ENCODE measurements at places on chromosomes 4 and X. TPM values are rescaled to one million over a fixed set of nuclear protein-coding genes. Genes with fewer than 3 reads are reported as not detected.
A peak's percentile ranks its signal among the peaks of the same experiment; 100 is the strongest.

The WAS gene
- 1.9 TPM for total RNA-seq

The NWD2 gene
- total RNA-seq = not detected

The RS1 gene
- total RNA-seq = not detected

The SOD3 gene
- 23.2 TPM for total RNA-seq

The EVC2 gene
- total RNA-seq = 3.3 TPM

The OR13H1 gene
- not detected for total RNA-seq

The EFHC2 gene
- total RNA-seq = 6.5 TPM

The PORCN gene
- 24.2 TPM for total RNA-seq

The BRS3 gene
- not detected for total RNA-seq

The COL25A1 gene
- 3.9 TPM for total RNA-seq

The SLC25A53 gene
- total RNA-seq = 8.7 TPM

The DCAF12L1 gene
- 0.27 TPM for total RNA-seq

The CT47B1 gene
- not detected for total RNA-seq

DNA sequence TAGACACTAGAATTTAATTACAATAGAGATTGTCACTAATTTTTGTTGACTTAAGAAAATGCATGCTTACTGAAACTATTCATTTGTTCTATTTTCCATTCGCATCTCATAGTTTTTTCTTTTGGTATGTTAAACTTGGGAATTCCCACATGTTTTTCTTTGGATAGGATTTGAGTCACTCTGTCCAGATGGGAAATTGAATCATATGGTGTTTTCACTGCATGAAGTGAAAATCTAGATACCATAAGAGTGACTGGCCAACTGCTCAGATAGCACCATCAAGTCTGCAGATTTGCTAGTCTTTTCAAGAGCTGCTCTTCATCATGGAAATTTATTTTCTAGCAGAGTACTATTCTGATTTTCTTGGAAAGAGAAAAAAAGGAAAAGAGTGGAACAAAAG, 172.6 kb downstream of the FAM47B start:
- no peak for DNase-seq

- DNase-seq = no peak
Observed at GRCh38 chr4:89316931-89317366, 9.3 kb upstream of the GPRIN3 start.

DNA sequence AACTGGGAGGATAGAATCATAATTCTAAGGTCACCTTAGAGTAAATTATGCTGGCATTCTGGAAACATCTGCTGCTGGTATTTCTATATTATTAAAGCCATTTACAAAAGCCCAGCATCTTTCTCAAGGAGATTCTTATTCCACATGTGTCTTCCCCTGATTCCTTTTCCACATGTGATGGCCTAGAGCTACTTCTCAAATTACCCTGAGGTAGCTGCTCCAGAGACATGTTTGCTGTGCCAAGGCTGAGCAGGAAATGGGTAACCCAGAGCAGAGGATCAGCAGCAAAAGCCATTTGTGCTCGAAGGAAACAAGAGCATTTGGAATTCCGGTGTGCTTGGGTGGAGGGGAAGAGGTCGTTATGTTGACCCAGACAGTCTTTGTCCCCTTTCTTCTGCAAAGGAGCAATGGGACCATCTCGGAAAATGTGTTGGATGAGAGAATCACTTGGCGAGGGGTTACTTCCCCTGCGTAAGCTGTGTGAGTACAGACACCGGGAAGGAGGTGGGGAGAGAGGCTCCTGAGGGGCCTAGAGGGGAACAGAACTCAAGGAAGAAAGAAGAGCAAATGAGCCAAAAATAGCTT, 24.6 kb downstream of the TSC22D3 start:
- no peak for DNase-seq

DNA sequence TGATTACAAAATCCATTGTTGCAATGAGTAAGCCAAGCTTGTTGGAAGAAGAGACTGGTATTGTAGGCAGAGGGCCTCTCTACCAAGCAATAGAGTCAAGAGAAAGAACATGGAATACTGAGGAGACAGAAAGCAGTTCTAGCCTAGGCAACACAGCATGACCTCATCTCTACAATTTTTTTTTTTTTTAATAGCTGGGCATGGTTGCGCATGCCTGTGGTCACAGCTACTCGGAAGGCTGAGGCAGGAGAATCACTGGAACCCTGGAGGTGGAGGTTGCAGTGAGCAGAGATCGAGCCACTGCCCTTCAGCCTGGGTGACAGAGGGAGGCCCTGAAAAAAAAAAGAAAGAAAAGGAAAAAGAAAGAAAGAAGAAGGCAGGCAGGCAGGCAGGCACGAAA, 11.7 kb upstream of the ZBTB33 start:
- no peak for DNase-seq

DNA sequence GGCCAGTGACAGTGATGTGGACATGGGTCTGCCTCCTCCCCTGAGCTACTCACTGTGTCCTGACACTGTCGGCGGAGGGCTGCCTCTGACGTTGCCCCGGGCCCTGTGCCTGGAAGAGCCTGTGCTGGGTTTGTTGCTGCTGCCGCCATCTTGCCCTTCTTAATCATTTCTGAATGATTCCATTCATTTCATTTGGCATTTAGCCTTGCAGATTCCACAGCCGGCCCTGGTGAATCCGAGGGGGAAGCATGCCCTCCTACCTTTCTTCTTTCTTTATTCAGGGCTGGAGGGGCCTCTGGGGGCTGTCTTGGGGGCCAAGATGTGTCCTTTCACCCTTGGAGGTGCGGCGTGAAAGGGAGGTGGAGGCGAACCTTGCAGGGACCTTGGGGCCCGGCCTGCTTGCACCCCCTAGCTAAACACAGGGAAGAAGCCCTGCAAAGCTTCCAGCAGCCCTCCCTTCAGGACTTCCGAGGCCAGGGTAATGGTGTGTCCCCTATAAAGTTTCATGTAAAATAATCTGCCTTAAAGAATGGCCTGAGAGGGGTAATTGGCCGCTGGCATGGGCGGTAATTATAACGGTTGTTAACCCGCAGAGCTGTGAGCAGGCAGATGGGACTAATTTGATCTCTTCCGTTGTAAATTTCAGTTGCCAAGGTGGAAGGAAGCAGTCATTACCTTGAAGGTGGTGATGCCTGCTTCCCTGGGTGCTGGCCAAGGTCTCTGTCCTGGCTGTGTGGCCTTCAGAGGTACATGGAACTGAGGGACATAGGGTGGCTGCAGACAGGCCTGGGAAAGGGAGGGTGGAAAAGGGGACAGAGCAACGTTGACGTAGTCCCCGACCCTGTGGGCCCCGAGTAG, 92.3 kb downstream of the PSAPL1 start:
- no peak for DNase-seq

GRCh38 chr4:11496351-11496829, 67.7 kb upstream of the HS3ST1 start:
- DNase-seq = no peak

GRCh38 chrX:96183843-96184242, 500.8 kb upstream of the DIAPH2 start:
- DNase-seq = peak; percentile 2

GRCh38 chrX:118189000-118189399, 72.4 kb upstream of the KLHL13 start:
- peak; percentile 68 for DNase-seq

DNA sequence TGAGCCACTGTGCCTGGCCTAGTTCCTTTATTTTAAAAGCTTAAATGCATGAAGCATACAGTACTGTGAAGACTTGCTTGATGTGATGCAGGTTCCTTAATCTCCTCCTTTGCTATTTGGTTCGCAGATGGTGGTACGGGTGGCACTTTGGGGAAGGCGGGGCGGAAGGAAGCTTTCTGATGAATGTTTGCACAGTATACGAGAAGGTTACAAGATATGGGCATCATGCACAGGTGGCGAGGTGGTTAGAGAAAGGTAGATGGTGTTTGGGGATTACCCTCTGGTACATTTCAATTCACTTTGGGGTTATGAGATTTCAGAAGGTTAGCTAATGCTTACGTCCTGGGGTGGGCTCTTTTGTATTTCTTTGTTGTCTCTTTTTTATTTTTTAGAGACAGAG, 17.2 kb downstream of the RHOH start:
- DNase-seq = no peak

GRCh38 chr4:175622887-175623286, 189.2 kb downstream of the GPM6A start:
- DNase-seq = no peak

GRCh38 chr4:4599481-4600275, 57.8 kb upstream of the STX18 start:
- DNase-seq = no peak

- DNase-seq = no peak
Observed at GRCh38 chr4:173492315-173492714, 37.7 kb downstream of the HAND2 start.

DNA sequence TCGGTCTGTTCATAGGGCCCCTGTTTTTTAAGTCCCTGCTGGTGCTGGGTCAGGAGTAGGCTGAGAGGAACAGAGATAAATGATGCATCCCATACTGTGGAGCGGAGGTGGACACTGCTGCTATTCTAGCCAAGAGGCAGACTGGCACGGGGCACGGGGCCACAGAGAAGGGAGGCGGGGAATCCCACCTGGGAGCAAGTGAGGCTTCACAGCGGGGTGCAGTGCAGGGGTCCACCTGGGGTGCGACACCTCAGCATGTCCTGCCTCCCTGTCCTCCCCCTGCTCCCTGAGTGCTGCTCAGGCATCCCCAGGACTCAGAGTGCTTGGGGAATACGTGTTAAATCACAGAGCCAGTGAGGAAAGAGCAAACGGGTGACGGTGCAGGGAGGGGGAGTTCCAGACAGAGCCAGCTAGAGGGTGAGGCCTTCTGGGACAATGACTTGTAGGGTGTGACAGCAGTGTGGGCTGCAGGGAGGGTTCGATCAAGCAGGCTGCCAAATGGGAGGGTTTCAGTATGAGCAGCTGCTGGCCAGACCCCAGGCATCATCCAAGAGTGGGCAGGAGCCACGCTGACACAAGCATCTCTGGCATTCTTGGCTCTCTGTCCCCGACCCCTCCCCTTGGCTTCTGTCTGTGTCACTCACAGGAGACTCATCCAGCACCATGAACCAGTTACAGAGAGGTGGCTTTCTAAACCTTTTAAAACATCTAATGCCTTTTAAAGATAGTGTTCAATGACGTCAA, 13.7 kb upstream of the HTRA3 start:
- peak; percentile 44 for DNase-seq

- DNase-seq = peak; percentile 80
Observed at GRCh38 chrX:47311932-47312774, 58.2 kb upstream of the ZNF157 start.

- DNase-seq = no peak
Observed at GRCh38 chrX:49040376-49040955, 2.7 kb downstream of the TFE3 start.

- no peak for DNase-seq
Observed at GRCh38 chrX:103797691-103798090, 21.1 kb downstream of the PLP1 start.

DNA sequence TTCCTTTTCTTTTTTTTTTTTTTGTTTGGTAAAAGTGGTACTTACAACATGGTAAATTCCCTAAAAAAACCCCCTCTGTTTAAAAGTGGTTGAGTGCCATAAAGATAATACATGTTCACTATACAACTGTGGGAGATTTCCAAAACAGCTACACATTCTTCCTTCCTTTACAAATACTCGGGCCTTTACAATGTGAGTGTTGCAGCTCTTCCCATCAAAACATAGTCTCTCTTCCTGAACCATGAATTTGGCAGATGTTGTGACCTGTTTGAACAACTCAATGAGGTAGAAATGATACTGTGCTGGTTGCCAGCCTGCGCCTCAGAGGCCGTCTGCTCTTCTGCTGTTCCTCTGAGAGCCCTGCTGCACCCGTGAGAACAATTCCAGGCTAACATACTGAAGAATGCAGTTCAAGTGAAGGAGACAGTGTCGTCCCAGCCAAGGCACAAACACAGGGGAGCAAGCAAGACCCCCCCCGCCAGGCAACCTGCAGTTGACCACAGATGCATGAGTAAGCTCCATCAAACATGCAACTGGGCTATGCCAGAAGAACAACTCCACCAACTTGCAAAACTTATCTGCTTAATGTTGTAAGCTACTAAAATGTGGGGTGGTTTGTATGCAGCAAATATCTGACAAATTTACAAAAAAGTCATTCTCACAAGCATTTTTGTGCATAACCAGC, 645.0 kb downstream of the PCDH7 start:
- DNase-seq = peak; percentile 14

GRCh38 chr4:21752616-21753015, 196.0 kb downstream of the KCNIP4 start:
- no peak for DNase-seq

GRCh38 chr4:132001542-132001941, 1147.6 kb upstream of the PCDH10 start:
- peak; percentile 56 for DNase-seq

GRCh38 chr4:41072021-41072777, 142.1 kb downstream of the APBB2 start:
- no peak for DNase-seq

- DNase-seq = no peak
Observed at GRCh38 chr4:3112201-3112600, 37.7 kb downstream of the HTT start.

- no peak for DNase-seq
Observed at GRCh38 chrX:11619441-11619840, 46.3 kb downstream of the ARHGAP6 start.

DNA sequence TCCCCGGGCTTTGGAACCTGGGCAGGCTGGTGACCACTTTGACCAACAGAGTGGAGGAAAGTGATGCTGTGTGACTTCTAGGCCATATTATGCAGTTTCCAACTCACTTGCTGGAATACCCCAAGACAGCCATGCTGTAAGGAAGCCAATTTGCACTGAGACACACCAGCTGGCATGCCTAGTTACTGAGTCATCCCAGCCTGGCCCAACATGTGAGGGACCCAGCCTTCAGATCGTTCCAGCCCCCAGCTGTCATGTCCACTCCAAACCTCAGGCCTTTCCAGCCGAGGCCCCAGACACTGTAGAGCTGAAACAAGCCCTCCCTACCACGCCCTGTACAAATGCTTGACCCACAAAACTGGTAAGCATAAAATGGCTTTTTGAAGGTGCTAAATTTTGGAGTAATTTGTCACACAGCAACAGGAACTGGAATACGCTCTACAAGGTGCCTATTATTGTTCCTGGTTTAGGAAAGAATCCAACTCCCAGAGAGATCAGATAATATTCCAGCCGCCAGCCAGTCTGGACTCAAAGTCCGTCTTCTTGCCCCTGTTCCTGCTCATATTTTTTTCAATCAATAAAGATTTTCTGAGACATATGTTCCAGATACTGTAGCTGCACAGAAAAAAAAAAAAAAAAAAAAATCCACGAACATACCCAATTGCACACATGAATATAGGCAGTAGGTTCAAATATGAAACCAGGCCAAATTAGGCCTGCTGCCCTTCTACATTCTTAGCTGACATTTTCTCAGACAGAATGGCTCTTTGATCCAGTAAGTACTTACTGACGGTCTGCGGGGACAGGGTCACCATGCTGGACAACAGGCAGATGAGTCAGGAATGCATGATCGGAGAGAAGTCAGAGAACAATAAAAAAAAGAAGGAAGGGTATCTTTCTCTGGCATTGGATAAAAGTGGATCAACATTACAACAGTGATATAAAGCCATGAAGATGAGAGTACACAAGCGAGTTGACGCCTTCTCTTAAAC, 35.1 kb downstream of the SH3KBP1 start:
- DNase-seq = no peak

GRCh38 chrX:132063862-132064261, 40.8 kb downstream of the STK26 start:
- DNase-seq = no peak

DNA sequence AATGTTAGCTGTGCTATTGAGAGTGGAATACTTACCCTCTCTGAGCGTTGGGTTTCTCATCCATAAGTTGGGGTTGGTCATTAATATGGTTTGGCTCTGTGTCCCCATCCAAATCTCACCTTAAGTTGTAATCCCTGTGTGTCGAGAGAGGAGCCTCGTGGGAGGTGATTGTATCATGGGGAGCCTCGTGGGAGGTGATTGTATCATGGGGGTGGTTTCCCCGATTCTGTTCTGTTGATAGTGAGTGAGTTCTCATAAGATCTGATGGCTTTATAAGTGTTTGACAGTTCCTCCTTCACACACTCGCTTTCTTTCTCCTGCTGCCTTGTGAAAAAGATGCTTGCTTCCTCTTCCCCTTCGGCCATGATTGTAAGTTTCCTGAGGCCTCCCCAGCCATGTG, 391.1 kb downstream of the FAM133A start:
- no peak for DNase-seq
